LoVo (cell line): ENCODE measurements at places on chromosomes 5 and 9.

GRCh38 chr5:78001197-78001596, 225.1 kb upstream of the TBCA start:
- no peak for DNase-seq

- DNase-seq = no peak
Measured at GRCh38 chr5:89900346-89900745, 509.2 kb downstream of the CETN3 start.

DNA sequence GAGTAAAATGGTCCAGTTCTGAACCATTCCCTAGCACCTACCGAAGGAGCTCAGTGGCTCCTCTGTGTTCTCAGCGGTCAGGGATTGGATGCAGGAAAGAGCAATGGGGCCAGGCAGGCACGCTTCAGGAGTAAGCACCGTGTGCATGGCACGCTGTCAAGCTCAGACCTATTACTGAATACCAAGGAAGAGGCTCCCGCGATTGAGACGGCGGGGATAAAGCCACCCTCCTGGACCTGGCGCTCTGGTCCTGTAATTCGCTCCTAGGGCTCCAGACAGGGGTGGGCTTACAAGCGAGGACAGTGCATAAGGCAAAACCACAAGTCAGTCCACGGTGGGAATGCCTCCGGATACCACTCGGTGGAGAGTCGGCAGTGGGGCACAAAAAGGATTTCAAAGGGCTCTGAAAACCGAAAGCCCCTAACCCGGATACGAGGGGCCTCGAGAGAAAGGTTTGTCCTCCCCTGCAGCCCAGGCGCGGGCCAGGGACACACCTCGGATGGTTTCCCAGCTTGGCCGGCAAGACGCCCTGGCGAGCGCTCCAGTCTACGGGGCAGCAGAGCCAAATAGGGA, 988 bp downstream of the OXCT1 start:
- DNase-seq = no peak

DNA sequence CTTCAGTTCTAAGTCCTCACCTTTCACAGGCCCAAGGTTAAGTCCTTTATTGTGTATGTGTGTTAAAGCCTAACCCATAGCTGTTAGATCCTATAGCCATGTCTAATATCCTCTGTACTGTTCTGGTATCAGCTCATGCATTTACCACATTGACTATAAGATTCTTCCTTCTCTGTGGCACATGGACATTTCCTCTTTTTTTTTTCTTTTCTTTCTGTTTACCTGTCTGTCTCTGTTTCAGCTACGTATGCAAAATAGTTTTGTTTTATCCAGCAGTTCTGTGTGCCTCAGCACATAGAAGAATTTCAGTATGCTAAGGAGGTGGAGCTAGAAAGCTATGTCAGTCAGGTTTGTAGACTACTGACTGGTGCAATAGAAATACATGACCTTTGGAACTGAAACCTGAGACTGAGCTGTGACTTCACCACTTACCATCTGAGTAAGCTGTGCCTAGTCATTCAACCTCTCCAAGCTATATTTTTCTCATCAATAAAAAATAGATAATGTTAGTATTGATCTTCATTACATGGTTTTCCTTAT, 155.6 kb upstream of the VLDLR start:
- DNase-seq = peak; percentile 57

DNA sequence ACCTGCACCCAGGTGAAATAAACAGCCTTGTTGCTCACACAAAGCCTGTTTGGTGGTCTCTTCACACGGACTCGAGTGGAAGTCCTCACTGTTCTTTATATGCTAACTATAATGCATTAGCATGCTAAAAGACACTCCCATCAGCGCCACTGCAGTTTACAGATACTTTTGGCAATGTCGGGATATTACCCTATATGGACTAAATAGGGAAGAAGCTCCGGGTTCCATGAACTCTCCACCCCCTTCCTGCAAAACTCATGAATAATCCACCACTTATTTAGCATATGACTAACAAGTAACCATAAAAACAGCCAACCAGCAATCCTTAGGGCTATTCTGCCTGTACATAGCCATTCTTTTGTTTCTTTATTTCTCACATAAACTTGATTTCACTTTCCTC, 426.2 kb upstream of the PTPRD start:
- no peak for DNase-seq

- no peak for DNase-seq
Measured at GRCh38 chr5:100634937-100635534, 99.9 kb downstream of the FAM174A start.

GRCh38 chr9:93124793-93125192, 9.3 kb downstream of the NINJ1 start:
- no peak for DNase-seq

DNA sequence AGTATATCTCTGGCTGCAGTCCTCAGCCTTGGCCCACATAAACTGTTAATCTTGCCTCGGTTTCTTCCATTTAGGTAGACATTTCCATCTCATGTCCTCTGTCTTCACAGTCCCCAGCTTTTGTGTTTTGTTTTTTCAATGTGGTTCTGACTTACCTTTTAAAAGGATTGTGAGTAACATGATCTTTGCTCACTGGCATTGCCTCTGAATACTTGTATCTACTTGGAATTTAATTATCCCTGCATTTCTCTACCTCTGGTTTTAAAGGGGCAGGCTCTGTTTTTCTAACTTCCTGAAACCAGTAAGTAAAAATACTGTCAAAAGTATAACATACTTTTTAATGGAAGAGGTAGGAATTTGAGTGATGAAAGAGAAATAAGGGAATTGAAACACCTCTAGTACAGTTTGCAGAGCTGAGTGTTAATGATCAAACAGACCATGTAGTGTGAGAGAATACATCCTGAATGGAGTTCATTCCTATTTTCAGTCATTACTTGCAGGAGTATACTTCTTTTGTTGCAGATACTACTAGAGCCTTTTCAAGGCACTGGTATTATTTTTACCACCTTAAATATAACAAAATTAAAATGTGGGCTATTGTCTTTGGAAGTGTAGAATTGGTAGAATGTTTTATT, 62.6 kb downstream of the MTREX start:
- DNase-seq = no peak

GRCh38 chr9:10135553-10135952, 477.2 kb downstream of the PTPRD start:
- no peak for DNase-seq

DNA sequence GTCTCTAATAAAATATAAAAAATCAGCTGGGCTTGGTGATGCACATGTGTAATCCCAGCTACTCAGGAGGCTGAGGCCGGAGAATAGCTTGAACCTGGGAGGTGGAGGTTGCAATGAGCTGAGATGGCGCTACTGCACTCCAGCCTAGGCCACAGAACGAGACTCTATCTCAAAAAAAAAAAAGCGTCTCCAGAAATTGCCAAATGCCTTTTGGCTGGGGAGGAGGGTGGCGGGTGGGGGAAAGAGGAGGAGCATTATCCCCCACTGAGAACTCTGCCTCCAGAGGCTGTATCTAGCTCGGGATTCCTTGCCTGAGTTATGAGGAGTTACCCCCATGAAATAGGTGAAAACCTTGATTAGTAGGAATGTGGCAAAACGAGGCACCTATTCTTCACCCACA, 4.8 kb downstream of the ROPN1L start:
- no peak for DNase-seq

GRCh38 chr5:157971571-157972216, 112.7 kb upstream of the CLINT1 start:
- DNase-seq = no peak

- no peak for DNase-seq
Measured at GRCh38 chr9:120365386-120365785, 214.6 kb downstream of the CDK5RAP2 start.

- no peak for DNase-seq
Measured at GRCh38 chr9:112144807-112145206, 30.3 kb downstream of the SUSD1 start.

DNA sequence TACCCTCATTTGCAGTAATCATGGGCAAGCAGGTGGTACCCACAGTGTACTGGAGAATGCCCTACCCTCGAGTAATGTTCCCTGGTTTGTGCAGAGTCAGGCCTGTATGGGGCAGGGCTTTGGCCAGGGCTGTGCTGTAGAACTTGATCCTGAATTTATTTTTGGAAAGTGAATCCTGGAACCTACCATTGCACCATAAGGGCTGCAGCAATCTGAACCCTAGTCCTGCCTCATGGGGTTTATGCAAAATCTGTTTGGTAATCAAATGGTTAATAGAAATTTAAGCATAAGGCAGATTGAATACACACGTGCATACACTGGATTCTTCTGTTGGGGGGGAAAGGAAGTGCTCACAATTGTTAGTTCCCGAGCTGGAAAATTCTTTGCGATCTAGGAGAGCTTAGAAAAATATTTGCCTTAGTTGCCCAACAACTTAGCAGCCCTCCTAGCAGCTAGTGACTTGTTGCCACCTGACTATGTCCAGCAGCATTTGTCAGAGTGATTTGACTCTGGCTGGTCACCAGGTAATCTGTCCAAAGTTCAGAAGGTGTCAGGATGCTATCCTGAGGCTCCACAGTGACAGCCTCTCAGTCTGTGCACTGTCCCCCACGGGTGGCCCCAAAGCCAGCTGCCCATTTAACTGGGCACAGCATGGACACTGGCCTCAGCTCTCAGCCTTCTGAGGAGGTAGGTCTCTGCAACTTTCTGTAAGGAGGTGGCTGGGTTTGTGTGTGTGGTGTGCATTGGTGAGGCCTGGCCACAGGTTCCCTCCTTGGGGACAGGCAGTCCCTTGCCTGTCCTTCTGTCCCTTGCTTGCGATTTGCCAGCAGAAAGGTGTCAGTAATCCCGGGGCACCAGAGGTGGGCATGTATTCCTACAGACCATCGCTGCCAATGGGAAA, 8.3 kb downstream of the MVB12B start:
- DNase-seq = no peak

DNA sequence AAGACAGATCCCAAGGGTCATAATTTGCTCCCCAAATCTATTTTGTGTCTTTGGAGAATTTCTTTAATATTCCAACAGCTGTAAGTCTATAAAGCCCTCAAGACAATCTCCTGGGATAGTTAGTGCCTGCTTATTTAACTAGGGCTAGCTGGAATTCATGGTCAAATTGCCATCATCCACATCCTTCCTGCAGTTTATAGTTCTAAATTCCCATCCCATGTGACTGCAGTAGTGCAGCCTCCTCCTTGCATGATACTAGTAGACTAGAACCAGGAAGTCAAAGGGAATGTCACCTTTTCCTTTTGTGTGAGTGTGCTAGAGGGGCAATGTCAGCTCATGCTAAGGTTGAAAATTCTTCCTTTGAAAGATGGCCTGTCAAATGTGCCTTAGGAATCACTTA, 214.8 kb upstream of the PIK3R1 start:
- DNase-seq = no peak

- DNase-seq = no peak
Measured at GRCh38 chr9:35495984-35496383, 6.1 kb downstream of the RUSC2 start.

- DNase-seq = no peak
Measured at GRCh38 chr5:112136773-112137172, 282.3 kb downstream of the EPB41L4A start.

GRCh38 chr5:151740336-151740942, 18.0 kb downstream of the ATOX1 start:
- DNase-seq = peak; percentile 73

- DNase-seq = no peak
Measured at GRCh38 chr9:113675475-113675941, 200.6 kb upstream of the ZNF618 start.

DNA sequence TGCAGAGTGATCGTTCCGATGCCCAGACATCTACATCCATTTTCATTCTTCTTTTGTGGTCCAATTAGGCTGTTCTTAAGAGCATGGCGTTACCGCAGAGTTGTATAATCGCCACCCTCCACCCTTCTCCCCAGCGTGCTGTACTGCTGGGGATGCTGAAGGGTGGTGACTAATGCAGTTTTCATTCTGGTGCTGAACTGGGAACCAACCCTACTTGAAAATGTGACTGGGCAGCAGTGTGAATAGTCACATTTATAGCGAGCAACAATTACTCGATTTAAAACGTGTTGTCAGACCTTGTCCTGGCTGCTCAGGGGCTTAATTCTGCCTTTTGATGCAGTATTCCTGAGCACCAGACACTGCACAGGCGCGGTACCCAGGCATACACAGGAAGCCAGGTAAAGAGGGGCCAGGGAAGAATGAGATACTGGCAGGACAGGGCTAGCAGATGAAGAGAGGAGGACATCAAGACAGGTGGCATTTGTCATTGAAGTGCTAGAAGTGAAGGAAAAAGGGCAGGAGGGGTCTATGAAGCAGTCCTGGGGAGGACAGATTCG, 719 bp upstream of the ISCA1 start:
- DNase-seq = peak; percentile 63

DNA sequence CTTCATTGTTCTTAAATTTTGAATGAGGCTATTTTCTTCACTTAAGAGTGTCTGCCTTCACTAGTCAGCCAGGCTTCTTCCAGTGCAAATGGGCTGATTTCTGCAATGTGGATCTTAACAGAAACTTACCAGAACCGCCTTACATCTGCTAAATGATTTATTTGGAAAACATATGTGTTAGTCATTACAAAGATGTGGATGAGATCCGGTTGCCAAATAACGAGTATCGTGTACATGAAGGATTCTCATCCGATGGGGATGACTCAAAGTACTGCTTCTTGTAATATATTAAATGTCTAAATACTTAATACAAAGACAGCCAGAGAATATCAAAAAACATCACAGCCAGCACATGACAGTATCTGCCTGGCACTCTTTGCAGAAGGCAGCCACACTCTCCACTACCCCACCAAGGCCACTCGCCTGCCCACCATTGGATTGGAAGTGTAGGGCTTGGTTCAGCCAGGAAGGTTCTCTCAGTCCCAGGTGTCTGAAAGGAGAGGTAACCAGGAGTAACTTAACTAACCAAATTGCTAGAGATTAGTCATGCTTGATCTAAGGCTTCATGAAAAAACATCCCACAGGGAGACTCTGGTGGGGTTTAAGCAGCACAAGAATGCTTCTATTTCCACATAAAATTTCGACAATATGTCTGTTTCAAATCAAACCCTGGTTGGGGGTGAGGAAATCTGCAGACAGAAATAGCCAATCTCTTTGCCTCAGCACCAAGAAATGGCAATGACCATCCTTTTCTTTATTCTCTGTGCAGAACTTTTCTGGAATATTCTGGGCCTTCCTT, 174.8 kb downstream of the GADD45G start:
- DNase-seq = no peak

DNA sequence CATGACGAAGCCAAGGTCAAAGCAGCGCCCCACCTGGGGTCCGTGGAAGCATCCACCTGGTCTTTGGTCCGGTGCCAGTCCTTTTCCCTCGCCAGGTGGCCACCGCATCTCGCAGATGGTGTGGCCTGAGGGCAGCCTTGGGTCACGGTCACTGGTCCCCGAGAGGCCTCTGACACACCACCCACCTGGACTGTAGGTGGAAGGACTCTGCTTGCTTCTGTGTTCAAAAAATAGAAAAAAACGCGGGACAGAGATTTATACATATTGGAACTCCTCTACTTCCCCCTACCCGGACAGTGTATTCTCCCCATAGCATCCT, 466 bp upstream of the TTC39B start:
- no peak for DNase-seq

DNA sequence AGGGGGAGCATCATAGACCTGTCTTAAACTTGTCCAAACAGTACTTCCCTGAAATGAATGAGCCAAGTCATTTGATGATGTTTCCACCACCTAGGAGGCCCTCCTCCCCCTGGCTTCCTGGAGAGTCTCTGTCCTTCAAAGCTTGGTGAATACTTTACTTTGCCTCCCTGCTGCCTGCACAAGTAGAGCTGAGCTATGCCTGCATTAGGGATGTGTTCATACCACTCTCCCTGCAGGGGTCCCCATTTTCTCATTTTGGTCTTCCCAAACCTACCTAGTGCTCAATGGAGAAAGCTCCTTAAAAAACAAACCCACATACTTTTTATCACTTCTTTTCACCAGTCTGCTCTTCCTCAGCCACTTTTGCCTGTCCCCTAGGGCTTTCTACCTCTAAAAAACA, 7.7 kb downstream of the CCNI2 start:
- DNase-seq = no peak
